Stimulated activated CD8-positive, alpha-beta memory T cell treated with anti-CD3 and anti-CD28 coated beads, Interleukin-7, amount 100 ng/mL, for 1 hour (primary cell): ENCODE measurements at places on chromosomes 3 and 15.

GRCh38 chr3:12321015-12321414 lies 32.1 kb downstream of the PPARG start:
- DNase-seq: no peak

- no peak for DNase-seq
Observed at GRCh38 chr3:125154110-125154509, 58.4 kb downstream of the SLC12A8 start.

GRCh38 chr3:24951180-24951579 lies 456.5 kb upstream of the THRB start:
- no peak for DNase-seq

DNA sequence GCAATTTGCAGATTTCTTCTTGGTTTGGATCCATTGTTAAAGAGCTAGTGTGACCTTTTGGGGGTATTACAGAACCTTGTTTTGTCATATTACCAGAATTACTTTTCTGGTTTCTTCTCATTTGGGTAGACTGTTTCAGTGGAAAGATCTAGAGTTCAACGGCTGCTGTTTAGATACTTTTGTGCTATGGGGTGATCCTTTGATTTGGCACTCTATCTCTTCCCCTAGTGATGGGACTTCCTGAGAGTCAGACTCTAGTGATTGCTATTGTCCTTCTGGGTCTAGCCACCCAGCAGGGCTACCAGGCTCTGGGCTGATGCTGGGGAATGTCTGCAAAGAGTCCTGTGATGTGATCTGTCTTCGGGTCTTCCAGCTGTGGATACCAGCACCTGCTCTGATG lies 46.3 kb upstream of the GADL1 start:
- DNase-seq: no peak

- no peak for DNase-seq
Observed at GRCh38 chr3:191143224-191143623, 55.8 kb upstream of the OSTN start.

DNA sequence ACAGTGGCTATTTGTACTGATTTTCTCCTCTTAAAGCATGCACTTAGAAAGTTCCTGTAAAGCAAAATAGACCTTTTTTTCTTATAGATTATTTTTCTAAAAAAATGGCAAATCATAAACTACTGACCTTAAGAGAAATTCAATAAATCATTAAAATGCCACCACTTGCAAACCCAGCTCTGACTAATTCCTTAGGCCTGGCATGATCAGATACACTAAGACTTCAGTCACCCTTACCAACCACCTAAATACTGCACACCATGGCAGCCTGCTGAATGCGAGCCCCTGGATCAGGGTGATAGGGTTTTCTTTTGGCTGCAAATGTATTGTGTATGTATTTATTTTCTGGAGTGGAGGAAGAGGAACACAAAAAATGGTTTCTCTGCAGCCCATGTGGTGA lies 370.6 kb upstream of the TBL1XR1 start:
- DNase-seq: no peak

DNA sequence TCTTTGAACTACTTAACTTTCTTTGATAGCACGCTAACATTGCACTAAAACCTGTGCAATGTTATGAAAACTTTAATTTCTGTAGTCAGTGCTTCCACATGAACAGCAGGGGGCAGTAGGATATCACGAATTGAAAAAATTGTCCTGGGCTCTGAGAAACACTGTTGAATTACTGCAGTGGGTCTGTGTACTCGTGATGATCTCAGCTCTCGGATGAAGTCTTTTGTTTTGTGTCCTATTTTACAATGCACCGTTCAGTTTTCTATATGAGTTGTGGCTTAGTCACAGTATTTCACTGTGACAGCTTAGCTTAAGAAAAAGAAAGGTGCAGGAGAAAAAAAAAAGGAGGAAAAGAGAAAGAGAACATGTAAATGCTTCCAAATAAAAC lies 141.3 kb upstream of the CCDC54 start:
- no peak for DNase-seq

GRCh38 chr3:100988080-100988479 lies 5.1 kb downstream of the ABI3BP start:
- no peak for DNase-seq

- DNase-seq: no peak
Observed at GRCh38 chr15:47750740-47751262, 33.5 kb downstream of the SEMA6D start.

DNA sequence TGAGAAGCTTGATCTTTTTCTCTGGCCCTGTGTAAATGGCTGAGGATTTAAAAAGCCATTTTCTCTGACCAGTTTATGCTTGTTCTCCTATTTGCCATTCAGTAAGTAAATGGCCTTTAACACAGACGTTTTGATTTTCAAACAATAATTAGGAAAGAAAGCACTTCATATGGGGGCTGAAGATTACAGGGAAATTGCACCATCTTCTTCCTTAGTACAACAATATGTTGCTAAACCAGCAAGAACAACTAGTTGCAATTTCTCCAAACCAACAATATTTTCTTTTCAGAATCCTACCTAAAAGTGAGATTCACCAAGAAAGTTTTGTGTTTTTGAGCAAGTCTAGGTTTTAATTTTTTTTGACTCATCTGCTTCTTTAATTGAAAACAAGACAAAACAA lies 80.5 kb upstream of the CCNL1 start:
- DNase-seq: no peak

GRCh38 chr15:77634266-77634962 lies 1.7 kb upstream of the LINGO1 start:
- DNase-seq: peak; percentile 18

- no peak for DNase-seq
Observed at GRCh38 chr3:104101736-104102135, 1265.0 kb upstream of the ALCAM start.

DNA sequence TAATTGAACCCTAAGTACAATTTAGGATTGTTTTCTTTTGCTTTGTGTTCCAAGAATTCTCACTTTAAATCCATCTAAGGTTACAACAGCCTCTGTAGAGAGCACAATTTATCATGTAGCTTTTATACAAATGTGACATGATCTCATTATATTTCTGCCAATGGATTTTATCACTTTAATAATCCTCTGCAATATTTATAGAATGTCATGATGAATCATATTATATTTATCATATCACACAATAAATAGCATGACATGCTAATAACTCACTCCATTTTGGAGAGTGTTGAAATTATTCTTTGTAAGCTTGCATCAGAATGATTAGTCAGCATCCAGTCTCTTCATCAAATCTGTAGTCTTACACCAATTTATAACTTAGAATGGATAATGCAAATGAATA lies 280.6 kb upstream of the ZNF717 start:
- DNase-seq: no peak

GRCh38 chr3:163951397-163951987 lies 1126.8 kb downstream of the SI start:
- DNase-seq: no peak

DNA sequence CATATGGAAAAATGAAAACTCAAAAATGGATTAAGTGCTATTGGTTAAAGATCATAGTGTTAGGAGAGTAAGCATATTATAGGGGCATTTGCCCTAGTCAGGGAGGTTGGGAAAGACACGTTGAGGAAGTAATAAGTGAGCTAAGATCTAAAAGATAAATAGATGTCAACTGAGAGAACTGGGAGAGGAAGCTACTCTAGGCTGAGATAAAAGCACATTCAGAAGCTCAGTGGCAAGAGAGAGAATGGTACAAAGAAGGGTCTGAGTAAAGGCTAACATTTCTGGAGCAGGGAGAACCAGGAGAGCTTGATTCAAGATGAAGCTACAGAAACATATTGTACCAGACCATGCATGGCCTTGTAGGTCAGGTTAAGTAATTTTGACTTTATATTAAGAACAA lies 63.9 kb downstream of the TRPC1 start:
- no peak for DNase-seq

- no peak for DNase-seq
Observed at GRCh38 chr15:99502661-99503060, 63.1 kb upstream of the MEF2A start.

GRCh38 chr15:97692301-97693015 lies 268.0 kb upstream of the ARRDC4 start:
- no peak for DNase-seq

DNA sequence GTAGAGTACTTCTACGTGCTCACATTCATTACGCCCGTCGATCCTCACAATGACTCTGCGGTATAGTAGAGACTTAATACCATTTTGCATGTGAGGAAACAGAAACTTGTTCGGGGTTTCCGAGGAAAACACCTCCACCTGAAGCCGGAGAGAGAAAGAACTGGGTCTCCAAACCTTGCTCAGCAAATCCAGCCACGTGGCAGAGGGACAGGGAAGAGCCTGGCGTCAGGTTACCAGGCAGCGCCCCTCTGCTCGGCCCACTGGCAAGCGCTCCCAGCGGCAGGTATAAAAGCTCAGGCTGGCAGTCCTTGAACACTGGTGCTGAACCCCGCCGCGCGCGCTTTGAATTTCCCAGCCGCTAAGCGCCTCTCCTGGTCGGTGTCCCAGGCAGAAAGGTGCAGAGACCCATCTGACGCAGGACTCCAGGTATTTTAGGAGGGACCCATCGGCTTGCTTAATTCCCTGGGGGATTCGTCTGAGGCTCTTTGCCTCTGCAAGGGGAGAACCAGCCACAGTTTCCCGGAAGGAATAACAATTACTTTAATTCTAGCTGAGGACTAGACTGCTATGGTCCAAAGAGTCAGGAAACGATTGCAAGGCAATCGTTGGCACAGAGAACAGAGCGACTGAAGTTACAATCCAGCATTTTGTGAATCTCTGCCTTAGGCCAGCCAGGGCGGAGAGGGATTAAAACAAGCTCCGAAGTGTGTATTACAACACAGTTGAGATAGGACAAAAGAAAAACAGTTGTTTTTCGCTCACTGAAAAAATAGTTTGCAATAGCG lies at the start of gene C2CD4A:
TSS of gene C2CD4A (plus strand) at position 315 of the 785 bp plus-strand sequence. CDS start 637 bp downstream, outside the sequence.
- DNase-seq: no peak

DNA sequence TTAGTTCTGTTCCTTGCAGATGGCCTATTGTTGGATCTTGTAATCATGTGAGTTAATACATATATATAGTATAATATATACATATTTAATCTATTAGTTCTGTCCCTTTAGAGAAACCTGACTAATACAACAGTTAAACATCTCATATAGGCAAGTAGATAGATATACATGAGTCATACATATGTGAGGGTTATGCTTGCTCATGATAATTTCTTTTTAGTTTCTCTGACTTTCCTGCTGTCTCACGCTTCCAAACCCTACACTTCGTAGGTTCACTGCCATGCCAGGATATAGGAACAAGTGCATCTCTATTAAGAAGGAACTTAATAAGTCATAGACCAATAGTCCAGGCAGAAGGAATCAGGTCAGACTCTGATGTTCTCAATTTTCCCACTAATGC lies 16.8 kb upstream of the CLDN16 start:
- no peak for DNase-seq

DNA sequence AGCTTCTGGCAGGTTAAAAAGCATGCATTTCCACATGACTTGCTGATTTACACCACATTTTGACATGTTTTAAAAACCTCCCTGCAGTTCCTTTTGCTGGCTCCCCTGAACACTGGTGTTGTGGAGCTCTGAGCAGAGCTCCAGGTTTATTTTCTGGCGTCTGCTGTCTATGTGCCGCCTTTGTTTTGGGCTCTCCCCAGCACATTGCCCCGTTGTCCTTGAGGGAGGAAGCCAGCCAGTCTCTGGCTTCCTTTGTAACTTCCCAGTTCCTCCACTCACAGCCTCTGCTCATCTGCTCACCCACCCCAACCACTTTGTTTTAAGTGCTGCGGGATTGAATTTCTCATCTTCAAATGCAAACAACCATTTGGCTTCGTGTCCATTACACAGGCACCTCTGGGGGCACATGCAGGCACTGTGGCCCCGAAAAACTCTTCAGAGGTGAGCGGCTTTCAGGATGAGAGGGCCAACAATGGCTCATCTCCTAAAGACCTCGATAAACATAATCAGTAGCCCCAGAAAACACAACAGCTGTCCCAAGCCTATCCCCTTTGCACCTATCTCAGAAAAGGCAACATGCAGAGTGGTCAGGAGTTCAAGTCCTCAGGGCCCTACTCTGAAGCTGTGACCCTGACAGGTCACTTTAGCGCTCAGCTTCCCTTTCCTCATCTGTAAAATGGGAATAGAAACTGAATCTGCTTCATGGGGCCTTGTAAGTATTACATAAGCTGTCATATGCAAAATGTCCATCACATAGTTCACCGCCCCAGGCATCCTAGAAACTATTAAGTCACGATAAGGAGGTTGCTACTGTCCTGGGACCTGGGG lies 1.3 kb upstream of the MEF2A start:
- no peak for DNase-seq

DNA sequence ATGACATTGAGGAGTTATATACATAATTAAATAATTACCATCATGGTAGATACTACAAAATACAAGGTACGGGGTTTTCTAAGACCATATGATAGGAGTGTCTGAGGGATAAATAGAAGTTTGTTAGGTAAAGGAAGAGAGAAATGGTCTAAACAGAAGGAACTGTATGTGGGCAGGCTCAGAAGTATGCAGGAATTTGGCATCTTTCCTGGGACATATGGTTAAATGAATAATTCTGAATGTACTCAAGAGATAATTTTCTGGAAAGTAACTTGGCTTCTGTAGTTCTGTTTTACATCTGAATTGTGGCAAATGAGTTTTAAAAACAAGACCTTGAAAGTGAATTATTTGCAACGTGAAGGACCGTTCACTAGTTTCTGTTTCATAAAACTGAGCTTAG lies 17.5 kb downstream of the LMCD1 start:
- DNase-seq: no peak

GRCh38 chr3:42067326-42067725 lies 23.8 kb upstream of the TRAK1 start:
- no peak for DNase-seq

DNA sequence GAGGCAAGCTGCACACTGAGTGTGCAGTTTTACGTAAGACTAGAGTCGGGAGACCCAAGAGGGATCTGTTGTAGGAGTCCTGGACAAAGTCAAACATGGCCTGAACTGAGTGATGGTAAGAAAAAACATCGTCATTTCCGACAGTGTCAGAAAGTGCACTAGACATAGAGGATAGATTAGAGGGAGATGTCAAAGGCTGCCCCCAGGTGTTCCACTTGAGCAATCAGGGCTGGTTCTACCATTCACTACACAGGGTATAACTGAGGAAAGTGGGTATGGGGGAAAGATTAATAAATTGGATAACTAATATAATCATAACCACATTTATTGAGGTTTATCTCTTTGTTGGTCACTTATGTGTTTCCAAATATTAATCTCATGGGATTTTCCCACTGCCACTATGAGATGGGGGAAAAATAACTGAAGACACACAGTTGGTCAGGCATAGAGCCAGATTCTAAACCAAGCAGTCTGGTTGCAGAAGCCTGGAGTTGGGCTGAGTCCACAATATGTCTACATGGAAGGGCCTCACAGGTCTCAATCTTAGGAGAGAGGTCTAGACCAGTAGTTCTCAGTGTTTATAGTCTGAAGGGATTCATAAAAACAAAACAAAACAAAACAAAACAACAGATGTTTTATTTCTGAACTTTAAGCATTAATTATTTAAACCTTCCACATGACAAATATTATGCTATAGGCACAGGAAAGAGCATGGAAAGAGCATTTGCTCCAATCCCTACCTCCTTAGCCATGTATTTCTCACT lies 766.5 kb downstream of the NTRK3 start:
- no peak for DNase-seq

DNA sequence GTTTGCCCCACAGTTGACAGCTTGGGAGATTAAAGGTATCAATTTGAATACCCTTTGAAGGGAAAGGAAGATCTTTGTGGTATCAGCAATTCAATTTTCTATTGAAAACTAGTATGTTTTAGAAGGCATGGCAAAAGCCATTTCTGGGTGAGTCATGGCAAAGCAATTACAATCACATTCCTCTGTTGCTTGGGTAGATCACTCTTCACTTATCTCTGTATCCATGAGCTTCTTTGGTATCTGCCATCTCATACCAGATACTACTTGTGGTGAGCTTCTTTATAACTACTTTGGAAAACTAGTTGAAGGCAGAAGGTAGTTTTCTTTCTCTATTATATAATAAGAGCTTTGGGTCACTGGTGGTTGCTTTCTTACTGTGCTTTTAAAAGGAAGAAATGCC lies 28.3 kb upstream of the LSAMP start:
- DNase-seq: no peak
